ENCODE measurements at places on chromosomes 5 and 9. TPM values are rescaled to one million over a fixed set of nuclear protein-coding genes. Genes with fewer than 3 reads are reported as not detected.
A peak's percentile ranks its signal among the peaks of the same experiment; 100 is the strongest.

The PKD2L2 gene
- total RNA-seq = not detected

The THBS4 gene
- total RNA-seq = 3.9 TPM

The GAS1 gene
- not detected for total RNA-seq

The SLC46A2 gene
- total RNA-seq = not detected

The TTC23L gene
- total RNA-seq = 1.4 TPM

The MLANA gene
- total RNA-seq = not detected

The PCDHGB6 gene
- 4.1 TPM for total RNA-seq

DNA sequence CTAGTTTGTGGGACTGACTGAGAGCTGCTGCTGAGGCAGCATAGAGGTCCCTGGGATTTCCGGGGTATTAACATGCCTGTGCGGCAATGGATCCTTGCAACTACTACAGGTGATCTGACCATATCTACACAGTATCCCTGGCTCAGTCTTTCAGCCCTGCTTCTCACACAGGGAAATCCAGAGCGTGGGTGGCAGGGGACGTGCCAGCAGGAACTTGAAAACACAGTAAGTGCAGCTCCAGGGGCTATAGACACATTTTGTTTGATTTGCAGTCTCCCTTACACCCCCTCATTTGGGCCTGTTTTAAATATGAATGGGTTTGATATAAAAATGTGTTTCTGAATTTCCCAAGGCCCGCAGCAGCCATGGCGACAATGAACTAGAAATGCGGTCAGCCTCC is 209.5 kb downstream of the DCP2 start:
- DNase-seq = no peak

GRCh38 chr9:4738866-4739586 is 2.0 kb downstream of the AK3 start:
- no peak for DNase-seq

- DNase-seq = no peak
Measured at GRCh38 chr5:130975847-130976246, 189.2 kb downstream of the HINT1 start.

DNA sequence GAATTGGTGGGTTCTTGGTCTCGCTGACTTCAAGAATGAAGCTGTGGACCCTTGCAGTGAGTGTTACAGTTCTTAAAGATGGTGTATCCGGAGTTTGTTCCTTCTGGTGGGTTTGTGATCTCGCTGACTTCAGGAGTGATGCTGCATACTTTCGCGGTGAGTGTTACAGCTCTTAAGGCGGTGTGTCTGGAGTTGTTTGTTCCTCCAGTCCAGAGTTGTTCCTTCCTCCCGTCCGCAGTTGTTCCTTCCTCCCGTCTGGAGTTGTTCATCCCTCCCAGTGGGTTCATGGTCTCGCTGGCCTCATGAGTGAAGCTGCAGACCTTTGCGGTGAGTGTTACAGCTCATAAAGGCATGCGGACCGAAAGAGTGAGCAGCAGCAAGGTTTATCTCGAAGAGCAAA is 159.6 kb upstream of the ADAMTSL1 start:
- no peak for DNase-seq

GRCh38 chr9:70933321-70933720 is 188.1 kb downstream of the TRPM3 start:
- no peak for DNase-seq

GRCh38 chr5:180396926-180397325 is 43.8 kb upstream of the GFPT2 start:
- DNase-seq = no peak

- no peak for DNase-seq
Measured at GRCh38 chr5:35409361-35409760, 179.1 kb upstream of the PRLR start.

- peak; percentile 51 for DNase-seq
Measured at GRCh38 chr9:127418037-127418471, 6.1 kb upstream of the ZNF79 start.

DNA sequence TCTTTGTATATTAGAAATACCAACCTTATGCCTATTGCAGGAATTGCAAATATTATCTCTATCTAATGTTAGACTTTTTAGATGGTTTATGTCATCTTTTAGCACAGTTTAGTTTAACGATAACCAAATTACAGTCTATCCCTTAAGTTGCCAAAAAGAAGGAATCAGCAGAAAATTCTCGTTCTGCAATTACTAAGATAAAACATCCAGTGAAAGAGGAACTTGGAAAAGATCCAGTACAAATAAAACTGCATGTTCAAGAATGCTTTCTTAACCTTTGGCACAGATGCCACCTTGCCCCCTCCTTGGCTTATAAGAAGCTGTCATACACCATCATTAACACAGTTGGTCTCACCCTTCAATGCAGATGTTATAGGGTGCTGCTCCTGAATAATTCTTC is 124.0 kb downstream of the SEMA5A start:
- DNase-seq = no peak

- no peak for DNase-seq
Measured at GRCh38 chr9:109652112-109652511, 127.9 kb upstream of the PALM2AKAP2 start.

DNA sequence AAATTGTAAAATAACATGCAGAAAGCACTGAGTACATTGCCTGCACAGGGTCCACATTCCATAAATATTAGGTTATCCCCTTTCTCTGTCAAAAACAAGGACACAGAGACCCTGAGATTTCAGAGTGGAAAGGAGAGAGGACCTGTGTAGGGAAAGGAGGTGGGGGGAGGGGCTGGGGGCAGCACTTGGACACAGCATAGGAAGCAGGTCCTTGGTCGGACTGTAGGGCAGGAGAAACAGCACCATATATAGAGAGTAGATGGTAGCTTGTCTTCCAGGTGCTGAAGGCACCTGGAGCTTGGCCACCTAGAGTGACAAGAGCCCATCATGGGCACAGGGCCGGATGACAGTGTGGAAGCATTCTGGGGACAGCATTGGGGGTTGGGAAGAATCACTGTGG is 2.4 kb downstream of the TPM2 start:
- DNase-seq = peak; percentile 20

DNA sequence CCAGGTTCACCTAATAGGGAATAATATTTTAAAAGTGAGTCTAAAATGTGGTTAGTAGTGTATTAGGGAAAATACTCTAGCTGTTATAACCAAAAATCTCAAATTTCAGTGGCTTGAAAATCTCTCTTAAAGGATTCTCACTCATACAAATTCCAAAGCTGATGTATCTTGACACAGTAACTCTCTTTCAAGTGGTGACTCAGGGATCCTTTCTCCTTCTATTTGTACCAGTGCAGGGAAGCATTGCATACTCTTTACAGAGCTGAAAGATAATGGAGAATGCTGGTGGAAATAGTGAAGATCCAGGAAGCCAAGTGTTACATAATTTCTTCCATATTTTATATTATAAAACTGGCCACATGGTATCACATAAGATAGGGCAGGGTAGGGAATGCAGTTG is 560.2 kb upstream of the CDH9 start:
- DNase-seq = no peak

Data from OCI-LY7 (cell line).